Inflammatory macrophage treated with lipopolysaccharide for 1 hour (primary cell): ENCODE measurements at places on chromosomes 3 and 15.

DNA sequence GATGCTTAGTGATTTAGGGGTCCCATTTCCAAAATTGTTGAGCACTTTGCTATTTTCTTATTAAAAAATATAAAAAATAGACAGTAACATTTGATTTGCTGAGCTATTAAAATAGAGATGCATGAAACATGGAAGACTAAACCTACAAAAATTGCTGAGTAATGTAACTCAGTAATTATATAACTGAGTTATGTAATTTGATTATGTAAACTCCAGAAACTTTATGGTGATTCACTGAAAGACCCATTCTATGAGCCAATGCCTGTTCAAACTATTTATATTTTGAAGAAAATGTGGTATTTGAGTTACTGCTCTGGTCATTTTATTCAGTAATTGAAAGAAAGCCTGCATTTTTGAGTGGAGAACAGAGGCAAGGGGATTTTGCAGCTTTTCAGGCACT, 1221.5 kb upstream of the ALCAM start:
- DNase-seq: no peak

- peak; percentile 98 for DNase-seq
Observed at GRCh38 chr3:14377838-14378169, 24.6 kb upstream of the SLC6A6 start.

DNA sequence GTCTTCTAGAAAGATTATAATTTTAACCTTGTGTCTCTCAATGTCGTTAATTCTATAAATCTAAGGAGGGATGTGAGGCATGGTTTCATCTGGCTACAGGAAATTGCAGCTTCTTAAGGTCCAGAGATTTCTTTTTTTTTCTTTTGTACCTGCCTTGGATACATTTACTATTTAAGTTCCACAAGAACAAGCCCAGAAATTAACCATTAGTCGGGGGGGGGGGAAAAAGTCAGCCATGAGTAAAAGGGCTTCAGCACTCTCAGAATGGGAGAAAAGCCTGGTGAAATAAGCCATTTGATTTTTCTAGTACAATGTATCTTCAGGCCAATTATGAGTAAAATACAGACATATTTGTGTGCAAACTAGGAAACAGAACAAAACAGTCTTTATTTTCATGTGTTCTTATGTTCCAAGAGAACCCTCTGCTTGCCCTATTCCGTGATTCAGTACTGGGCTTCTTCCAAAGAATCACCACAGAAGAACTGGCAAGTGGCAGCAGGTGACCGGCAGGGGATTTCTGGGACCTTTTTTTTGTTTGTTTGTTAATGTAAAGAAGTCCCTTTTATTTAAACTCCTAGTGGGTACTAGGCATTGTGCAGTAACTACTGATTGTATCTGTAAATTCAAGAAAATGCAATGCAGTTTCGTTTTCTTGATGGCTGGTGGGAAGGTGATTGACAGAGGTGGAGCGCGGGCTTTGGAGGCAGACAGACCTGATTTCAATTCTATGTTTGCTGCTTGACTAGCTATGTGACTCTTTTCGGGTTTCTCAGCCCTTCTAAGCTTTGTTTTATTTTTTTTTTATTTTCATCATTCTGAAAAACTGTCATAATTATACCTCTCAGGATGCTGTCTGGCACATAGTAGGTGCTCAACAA, 82.5 kb downstream of the PEX5L start:
- no peak for DNase-seq

DNA sequence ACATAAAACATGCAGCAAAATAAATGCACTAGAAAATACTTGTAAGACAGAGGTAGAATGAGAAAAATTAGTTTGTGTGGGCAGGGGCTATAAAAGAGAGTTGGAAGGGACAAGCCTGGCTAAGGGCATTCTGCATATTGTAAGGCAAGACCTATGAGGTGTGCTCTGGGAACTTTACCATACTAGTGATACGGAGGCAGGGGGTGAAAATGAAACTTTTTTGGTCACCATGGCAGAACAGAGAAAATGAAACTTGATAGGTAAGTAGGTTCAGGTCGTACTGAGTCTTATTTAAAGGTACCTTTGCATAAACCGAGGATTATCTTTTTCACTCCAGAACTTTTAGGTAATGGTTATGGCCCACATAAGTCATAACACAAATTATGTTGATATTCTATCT, 74.7 kb upstream of the ACKR4 start:
- no peak for DNase-seq

GRCh38 chr3:157876556-157876955, 229.7 kb downstream of the SHOX2 start:
- no peak for DNase-seq

DNA sequence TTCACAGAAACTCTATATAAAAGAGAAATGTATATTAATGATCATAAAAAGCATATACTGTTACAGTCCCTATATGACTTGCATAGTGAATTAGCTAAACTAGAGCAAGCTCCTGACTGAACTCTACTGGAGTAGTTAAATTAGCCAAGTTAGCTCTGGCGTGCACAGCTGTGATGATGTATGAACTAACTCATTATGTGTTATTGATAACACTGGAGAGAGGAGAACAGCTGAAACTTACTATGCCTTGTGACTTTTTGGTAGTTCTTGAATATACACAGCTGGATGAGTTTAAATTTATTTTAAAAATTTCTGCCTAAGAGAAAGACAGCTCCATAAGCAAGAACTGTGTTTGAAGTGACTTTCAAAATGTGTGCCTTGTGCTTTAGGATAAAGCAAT, 8.1 kb downstream of the TIPARP start:
- no peak for DNase-seq
